Esophagus mucosa (tissue), 1 donor: ENCODE measurements at places on chromosomes 6 and 20.

DNA sequence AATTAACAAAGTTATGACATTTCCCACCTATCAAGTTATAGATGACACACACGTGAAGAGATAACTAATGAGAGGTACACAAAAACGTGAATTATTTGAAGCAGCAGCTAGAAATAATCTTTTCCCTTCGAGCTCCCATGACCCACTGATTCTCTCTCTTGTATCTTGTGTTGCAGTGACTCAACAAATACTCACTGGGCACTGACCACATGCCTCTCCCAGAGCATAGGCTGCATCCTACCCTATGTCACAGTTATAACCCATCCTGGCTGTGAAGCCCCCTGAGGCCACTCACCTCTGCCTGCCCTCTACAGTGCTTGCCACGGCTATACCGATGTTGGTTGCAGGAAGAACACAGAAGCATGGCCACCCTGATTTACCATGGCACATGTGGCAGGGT lies 91.8 kb downstream of the INSM1 start:
- no peak for ATAC-seq

- no peak for ATAC-seq
Observed at GRCh38 chr6:38714239-38715015, 684 bp upstream of the DNAH8 start.

- peak; percentile 43 for ATAC-seq
Observed at GRCh38 chr20:45300961-45301360, 5.7 kb upstream of the RBPJL start.

DNA sequence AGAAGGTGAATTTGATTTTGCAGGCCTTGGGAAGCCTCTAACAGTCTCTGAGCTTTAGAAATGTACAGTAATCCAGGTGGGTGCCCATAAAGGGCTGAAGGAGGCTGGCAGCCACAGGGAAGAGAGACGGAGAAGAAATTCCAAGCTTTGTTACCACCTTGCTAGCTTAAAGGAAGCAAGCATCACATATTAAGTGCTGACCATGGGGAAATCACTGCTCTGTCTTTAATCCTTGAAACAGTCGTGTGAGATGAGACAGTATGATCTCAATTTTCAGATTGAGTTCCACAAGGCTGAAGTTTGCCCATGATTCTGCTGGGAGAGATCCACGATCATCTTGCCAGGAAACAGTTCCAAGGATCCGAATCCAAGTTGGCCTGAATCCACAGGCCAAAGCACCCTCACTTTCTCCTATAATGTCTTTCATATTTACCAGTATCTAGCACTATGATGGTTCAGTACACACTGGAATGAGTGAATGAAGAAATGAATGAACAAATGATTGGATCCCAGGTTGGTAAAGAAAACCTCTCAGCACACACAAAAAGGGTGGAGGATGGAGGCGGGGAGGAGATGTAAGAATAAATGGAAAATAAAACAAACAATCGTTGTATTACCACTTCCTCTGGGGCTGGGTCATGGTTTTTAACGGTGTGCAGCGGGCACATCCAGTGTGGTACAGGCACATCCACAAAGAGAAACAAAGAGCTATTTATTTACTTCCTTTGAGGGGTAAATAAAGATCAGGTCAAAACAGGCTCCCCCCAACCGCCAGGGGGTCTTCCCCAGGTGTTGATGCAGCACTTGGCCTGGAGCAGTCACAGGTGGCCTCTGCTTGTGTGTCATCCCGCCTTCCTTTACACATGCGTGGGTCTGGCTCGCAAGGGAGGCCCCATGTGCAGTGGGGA lies 28.2 kb upstream of the TAF8 start:
- ATAC-seq = peak; percentile 41

- ATAC-seq = no peak
Observed at GRCh38 chr6:153787341-153787606, 251.8 kb upstream of the OPRM1 start.
